T-helper 17 cell (primary cell): ENCODE measurements at places on chromosomes 13 and 19. TPM values are rescaled to one million over a fixed set of nuclear protein-coding genes. Genes with fewer than 3 reads are reported as not detected.

- no peak for DNase-seq
Measured at GRCh38 chr13:93233997-93234416, 7.4 kb downstream of the GPC6 start.

- no peak for DNase-seq
Measured at GRCh38 chr13:73480779-73481559, 422.2 kb downstream of the KLF5 start.

Gene GSX1
- not detected for total RNA-seq

Gene LPAR6
- 48.7 TPM for total RNA-seq

Gene ZNF416
- 3.9 TPM for total RNA-seq

Gene ZNF835
- 0.99 TPM for total RNA-seq

Gene CEACAM7
- total RNA-seq: not detected
